ENCODE measurements at places on chromosomes 7 and 10.

DNA sequence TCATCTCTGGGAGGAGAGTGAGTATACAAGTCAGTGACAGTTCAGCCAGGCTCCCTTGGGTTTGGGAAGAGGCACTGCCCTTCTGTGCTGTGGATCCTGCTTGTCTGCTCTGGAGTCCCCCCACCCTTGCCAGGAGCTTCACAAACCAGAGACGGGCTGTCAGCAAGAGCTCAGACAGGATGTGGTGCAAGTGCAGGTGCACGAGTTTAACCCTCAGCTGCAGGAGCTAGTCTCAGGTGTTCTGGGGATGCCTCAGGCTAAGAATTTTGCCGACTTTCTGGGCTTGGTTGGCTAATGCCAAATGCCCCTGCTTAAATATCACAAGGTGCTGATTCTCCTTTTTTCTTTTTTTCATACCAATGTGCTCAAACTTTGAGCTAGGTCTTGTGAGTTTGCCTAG, 22.3 kb downstream of the ZNF783 start:
- DNase-seq, result no peak

DNA sequence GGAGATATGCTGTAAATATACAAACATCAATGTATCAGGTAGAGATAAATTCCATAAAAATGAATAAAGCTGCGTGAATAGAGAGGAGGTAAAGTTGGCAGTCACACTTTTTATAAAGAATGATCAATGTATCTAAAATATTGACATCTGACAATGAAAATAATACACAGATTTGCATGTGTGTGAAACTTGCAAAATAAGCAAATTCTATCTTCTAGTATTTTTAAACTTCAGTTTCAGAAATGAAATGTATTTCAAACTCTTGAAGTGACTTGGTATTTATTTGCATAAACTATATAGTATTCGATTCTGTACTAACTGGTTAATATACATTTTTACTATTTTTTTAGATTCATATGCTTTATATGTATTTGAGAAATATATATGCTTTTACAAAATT, 986.6 kb downstream of the CNTNAP2 start:
- DNase-seq, result no peak

- DNase-seq, result no peak
These were observed 82.4 kb upstream of the SDK1 start for GRCh38 chr7:3218411-3219225.

DNA sequence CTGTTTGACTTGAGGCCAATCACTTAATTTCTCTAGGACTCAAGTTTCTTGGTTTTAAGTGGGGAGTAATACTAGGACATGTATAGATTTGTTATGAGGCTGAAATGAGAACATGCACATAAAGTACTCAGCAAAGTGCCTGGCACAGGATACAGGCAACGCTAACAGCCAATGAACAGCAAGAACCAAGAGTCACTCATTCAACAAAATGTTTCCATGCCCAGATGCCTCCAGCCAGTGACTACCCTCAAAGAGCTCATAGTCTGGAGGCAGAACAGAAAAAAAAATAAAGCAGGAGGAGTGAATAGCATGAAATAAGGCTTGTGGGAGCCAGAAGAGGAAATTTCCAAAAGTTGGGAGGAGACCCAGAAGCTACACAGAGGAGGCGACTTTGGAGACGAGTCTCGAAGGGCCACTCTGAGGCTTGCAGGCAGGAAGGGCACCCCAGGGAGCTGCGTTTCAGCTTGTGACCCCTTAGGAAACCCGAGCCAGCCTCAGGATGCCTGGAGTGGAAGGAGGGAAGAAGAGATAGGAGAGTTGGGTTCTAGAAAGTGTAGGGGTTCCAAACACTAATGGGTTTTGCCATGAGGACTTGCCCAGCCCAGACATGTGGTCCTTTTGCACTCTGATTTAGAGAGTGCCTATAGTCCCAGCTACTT, 70.0 kb downstream of the CXCL12 start:
- DNase-seq, result no peak

GRCh38 chr10:78541481-78542140, 507.9 kb downstream of the RPS24 start:
- no peak for DNase-seq

GRCh38 chr7:24477398-24478136, 95.7 kb upstream of the PALS2 start:
- DNase-seq, result no peak

DNA sequence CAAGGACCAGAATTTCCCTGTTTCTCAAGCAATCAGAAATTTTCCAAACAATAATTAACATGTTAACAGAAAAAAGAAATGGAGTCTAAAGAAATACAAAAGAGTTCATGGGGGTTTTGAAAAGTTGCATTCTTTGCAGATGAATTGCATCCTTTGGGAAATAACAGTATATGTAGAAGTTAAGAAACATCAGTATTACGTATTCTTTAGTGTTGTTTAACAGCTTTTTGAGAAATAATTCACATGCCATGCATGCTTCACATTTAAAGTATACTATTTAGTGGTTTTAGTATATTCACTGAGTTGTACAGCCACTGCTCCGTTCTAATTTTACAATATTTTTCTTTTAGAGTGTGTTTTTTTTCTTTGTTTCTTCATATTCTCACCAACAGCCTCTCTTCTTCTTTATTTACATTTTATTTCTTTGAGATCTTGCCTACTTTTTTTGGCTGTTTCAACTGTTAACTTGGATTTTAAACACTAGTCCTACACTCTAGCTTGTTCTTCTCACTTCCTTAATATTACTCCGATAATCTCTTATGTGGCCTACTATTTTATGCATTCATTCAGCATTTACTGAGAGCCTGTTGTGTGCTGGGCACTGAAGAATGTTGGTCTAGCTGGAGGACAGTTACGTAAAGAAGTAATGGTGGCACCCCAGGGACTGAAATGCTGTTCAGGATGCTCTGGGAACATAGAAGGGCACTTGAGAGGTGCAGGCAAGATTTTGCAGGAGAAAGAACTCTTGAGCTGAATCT, 330.1 kb downstream of the EXOC4 start:
- DNase-seq, result no peak

DNA sequence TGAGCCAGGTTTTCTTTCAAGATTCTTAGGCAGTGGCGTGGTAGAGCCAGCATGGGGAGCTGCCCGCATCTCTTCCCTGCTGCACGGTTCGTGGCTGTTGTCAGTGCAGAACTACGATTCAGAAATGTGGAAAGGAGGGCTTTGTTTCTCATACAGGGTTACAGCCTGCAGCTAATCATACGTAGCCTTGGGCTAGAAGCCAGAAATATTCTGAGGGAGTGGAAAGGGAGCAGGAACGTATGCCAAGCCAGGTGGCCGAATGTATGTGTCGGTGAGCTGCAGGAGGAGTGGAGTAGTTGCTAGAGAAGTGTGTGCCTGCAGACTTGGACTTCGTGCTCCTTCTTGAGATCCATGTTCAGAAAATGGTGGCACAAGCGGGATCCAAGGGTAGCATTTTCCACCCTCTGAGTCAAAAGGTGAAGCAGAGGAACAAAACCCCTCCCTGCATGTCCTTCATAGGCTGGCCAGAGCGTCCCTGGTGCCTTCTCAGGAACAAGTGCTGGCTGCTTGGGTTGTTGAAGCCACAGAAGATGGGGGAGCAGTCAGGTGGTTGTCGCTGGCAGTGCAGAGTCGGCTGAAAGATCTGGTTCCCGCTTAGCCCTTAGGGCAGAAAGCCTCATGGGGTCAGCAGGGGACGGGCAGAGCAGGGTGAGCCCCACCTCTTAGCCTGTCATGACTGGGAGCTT, 40.9 kb downstream of the LANCL2 start:
- no peak for DNase-seq

- DNase-seq, result no peak
These were observed 175.2 kb downstream of the TPST1 start for GRCh38 chr7:66380272-66380888.

DNA sequence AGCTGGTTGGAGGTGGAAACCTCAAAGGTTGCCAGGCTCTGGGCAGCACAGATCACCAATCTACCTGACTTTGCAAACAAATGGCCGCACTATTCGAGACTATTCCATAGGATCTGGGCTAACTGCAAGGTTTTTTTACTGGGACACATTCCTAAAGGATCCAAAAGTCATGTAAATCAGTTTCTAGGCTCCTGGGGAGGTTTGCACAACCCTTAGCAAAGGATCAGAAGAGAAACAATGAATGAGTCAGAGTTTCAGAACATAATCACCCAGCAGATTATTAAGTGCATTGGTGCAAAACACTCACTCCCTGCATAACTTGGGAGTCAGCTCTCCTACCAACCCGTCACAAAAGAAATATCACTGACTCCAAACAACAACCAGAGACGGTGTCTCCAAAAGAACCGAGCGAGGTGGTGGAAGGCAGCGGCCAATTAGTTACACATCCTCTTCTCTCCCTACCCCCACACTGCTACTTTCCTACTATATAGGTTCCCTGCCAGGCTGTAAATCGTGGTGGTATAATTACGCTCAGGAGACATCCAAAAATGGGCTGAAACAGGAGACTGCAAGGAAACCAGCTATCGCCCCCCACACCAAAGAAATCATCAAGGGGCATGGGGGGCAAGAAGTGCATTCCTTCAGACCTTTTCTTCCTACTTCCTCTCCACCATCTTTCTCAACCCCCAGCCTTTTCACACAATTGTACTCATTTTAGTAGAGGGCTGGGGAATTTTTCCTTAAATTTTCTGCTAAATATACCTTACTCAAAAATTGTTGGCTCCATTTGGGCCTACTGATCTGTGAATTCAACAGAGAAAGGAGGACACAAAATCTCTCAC, 3.2 kb downstream of the UBE2H start:
- no peak for DNase-seq

GRCh38 chr7:335358-336148, 45.6 kb downstream of the FOXL3 start:
- DNase-seq, result no peak

- no peak for DNase-seq
These were observed 215.6 kb downstream of the CREB5 start for GRCh38 chr7:28627896-28628295.

DNA sequence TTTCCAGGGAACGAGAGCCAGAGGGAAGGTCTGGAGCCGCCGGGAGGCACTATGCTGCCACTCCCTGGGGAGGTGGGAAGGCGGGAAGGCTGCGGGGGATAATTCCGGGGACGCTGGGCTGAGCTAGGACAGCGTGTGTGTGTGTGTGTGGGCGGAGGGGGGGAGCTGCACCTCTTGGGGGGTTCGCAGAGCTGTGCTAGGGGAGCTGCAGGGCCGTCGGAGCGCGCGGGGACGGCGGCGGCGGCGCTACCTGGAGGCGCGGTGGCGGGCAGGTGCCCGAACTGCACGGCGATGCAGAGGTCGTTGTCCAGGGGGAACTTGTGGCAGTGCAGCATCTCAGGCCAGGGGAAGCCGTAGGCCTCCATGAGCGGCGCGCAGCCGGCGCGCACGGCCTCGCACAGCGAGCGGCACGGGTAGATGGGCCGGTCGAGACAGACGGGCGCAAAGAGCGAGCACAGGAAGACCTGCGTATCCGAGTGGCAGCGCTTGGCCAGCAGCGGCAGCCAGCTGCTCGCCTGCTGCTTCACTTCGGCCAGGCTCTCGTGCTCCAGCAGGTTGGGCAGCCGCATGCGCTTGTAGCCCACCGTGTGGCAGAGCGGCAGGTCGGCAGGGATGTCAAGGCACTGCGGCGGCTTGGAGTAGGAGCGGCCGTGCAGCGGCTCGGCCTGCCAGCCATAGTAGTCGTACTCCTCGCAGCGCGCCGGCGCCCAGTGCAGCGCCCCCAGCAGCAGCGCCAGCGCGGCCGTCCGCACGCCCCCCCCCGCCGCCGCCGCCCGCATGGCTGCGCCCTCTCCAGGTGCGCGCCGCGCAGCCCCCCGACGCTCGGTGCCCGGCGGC, 526 bp downstream of the SFRP5 start:
- no peak for DNase-seq

GRCh38 chr7:13130321-13130720, 442.9 kb downstream of the ARL4A start:
- no peak for DNase-seq

GRCh38 chr7:71173955-71174354, 42.0 kb downstream of the GALNT17 start:
- no peak for DNase-seq

DNA sequence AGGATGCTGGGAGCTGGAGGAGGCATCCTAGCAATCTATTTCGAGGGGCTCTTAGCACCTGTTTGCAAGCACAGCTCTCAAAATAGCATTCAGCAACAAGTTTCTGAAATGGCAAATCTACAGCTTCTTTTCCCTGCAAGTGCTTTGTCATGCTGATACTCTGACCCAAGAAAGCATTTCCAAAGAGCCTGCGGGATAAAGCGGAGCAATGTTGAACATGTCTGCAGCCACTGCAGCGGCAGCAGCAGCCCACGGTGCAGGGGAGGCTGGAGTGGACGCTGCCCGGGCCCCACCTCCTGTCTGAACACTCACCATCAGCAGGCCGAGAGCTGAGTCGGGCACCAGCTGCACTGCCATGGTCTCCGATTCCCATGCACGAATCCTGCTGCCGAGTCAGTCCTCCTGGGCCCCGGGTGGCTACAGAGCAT, 964 bp downstream of the FRMD4A start:
- DNase-seq, result no peak

GRCh38 chr10:118254654-118255053, 87.5 kb downstream of the FAM204A start:
- no peak for DNase-seq

DNA sequence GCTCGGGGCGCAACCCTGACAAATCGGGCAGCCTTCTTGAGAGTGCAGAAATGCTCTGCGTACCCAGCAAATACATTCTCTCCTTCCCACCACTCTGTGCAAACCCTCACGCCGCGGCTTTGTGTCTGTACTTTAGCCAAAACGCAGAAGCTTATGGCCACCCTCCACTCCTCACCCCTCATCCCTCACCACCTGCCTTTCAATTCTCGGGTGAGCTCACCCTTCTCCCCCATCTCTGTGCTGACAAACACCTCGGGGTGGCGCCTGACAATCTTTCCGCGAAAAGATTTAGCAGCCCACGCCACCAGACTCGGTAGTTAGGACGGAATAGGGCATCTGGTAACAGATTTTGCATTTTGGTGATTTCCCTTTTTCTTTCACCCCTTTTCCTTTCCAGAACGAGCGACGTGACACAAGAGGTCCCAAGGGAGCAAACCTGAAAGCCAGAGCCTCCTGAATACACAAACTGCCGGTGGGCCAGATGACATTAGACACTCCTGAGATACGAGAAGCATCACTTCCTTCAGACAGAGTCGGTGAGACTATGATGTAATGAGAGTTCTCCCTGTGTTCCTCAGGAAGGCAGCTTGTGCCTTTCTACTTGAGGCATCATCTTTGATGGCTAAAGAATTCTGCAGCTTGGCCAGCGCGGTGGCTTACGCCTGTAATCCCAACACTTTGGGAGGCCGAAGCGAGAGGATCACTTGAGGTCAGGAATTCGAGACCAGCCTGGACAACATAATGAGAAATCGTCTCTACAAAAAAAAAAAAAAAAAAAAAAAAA, 671 bp upstream of the ATAD1 start:
- peak; percentile 48 for DNase-seq

All from stimulated activated CD8-positive, alpha-beta memory T cell treated with anti-CD3 and anti-CD28 coated beads, Interleukin-4, amount 100 ng/mL, for 4 hours (primary cell).